T-cell (primary cell): ENCODE measurements at places on chromosomes 4 and X.

- DNase-seq = no peak
These were observed 855.0 kb upstream of the GRID2 start for GRCh38 chr4:91448668-91449330.

DNA sequence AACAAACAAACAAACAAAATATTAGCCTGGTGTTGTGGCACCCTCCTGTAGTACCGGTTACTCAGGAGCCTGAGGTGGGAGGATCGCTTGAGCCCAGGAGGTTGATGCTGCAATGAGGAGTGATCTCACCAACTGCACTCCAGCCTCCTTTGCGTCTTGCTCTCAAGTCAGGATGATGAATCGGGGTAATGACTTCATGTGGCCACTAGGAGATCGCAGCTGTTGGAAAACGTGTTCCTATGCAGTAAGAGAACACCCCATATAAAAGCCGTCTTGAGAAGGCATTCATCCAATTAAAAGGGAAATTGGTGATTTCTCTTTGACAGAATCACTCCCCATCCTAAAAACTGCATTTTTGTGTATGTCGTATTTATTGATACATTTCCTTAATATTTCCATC, 6.9 kb downstream of the CCNB3 start:
- DNase-seq = no peak

DNA sequence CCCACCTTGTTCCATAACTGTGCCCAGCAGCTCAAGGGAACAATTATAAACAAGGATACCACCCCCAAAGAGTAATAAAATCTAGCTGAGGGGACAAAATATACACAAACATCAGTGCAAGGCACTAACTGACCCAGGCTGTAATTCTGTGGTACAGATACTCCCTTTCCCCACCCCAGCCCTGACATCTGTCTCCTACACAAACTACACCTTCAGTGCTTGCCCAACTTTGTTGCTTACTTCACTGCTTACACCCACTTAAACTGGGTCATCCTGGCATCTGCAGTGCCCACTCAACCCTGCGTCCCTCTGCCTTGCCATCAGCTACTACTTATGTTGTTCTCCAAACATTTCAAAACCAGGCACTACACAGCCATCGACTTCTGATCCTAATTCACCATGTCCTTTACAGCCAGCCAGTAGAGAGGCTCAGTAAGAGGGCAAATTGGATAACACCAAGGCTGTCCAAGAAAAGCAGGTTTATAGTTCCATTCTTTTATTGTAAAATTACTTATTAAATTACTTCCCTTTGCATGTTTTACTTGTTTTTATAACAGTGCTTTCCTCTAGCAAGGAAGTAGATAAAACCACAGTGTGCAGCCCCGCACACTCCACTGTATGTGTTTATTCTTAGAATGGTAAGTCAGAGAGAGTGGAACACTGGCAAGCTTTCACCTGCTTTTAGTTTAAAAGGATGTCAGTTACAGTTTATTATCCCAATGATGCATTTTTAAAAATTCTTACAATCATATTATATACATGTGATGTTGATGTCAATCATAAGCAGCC, 149.6 kb downstream of the INPP4B start:
- no peak for DNase-seq

- no peak for DNase-seq
These were observed 139.1 kb downstream of the COL4A6 start for GRCh38 chrX:108299101-108299591.

GRCh38 chr4:187883049-187883448, 112.5 kb upstream of the ZFP42 start:
- no peak for DNase-seq

GRCh38 chr4:180532691-180533090, 1710.5 kb upstream of the TENM3 start:
- no peak for DNase-seq

DNA sequence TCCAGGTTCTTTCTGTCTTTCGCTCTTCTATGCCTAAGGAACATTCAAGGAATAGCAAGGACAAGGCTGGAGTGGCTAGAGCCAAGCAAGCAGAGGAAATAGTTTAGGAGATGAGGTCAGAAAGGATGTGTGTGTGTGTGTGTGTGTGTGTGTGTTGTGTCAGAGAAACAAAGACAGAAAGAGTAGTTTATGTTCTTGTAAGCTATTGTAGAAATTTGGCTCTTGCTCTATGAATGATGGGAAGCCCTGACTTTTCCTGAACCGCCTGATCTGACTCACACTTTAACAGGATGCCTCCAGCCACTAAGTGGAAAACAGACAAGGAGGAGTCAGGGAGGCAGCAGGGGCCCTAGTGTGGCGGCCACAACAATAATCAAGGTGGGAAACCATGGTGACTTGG, 39.7 kb downstream of the LGI2 start:
- no peak for DNase-seq

DNA sequence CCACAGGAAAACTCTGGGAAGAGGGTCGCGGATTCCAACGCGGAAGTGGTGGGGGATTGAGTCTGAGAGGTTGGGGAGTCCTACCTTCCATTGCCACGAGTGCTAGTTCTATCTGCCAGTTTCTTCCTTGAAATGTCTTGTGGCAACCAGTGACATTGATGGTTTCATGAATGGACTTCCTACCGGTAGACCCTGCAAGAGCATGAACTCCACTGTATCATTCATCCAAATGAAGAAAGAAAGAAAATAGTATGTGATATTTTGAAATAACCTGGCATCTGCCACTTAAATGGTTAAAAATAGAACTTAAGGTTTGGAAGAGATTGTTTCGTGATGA, 1.1 kb upstream of the SLC10A7 start:
- no peak for DNase-seq

GRCh38 chrX:24110069-24110468, 39.5 kb upstream of the ZFX start:
- DNase-seq = no peak

DNA sequence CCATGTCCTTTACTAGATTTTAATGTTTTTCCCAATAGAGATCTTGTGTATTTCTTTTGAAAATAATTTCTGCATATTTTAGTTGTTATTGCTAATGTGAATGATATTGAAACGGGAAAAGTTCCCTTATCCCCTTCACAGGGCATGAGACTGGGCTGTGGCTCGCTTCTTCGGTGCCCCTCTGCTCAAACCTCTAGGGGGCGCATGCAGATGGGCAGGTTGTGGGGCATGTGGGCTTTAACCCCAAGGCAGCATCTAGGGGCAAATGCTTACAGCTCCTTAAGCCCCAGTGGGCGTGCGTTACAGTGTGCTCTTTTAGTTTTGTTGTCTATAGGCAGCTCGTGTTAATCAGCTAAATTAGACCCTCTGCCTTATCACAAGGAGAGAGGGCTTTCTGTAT, 194.7 kb downstream of the OPHN1 start:
- no peak for DNase-seq

DNA sequence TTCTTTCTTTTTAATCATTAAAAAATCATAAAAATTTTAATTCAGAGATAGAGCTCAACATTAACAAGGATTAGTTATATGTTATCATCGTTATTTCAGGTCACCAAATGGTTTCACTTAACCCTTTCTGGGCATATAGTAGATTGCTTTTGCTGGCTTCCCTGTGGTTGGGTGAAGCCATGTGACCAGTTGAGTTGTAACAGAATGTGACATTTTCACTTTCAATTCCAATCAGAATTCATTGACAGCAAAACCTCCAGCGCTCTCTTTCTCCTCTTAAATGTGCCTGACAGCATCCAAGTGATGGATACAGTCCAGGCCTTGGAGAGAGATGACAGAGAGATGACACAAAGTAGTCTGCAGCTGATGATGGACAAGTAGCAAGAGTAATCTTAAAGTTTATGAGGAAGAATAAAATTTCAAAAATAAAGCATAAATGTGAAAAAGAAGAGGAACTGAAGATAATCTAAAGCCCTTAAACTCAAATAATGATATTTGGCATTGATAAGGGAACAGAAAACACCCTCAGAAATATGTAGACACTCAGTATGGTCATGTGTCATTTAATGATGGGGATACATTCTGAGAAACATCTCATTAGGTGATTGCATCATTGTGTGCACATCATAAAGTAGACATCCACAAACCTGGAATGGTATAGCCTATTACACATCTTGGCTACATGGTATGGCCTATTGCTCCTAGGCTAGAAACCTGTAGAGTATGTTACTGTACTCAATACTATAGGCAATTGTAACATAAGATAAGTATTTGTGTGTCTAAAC, 92.3 kb upstream of the QRFPR start:
- DNase-seq = no peak

DNA sequence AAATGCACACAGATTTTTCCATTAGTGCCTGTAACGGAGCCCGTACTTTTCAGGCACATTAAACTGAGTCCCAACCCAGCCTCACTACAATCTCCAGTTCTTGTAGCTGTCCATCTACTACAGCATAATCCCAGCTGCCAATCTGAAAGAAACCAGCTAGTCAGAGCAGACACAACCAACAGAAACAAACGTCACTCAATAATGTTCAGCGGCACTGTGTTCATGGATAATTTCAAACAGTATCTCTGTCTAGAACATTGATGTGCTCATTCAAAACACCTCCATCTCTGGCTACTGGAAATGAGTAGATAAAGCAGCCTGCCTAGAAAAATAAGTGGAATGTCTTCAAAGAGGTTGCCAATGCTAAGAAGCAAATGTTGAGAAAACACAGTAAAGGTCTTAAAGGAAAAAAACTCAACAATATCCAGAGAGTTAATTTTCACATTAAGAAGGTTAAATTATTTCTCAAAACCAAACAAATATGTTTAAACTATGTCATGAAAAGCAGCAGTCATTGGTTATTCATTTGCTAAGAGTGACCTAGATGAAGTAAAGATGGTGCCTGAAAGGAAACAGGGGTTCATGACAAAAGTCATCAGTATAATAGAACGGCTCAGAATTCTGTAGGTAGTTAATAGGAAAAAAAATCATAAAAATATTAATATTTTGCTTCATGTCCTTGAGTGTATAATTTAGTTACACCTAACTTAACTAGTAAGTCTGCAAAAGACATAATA, 245.1 kb upstream of the MAB21L2 start:
- DNase-seq = no peak

- DNase-seq = no peak
These were observed 782 bp downstream of the ARHGAP24 start for GRCh38 chr4:85475631-85476233.

GRCh38 chr4:113169368-113169767, 119.9 kb downstream of the ANK2 start:
- DNase-seq = no peak

GRCh38 chr4:5361968-5362367, 310.7 kb downstream of the STK32B start:
- no peak for DNase-seq

- no peak for DNase-seq
These were observed 27.5 kb downstream of the POU3F4 start for GRCh38 chrX:83535417-83536196.

- no peak for DNase-seq
These were observed 34.4 kb upstream of the SLC25A4 start for GRCh38 chr4:185108669-185109068.

DNA sequence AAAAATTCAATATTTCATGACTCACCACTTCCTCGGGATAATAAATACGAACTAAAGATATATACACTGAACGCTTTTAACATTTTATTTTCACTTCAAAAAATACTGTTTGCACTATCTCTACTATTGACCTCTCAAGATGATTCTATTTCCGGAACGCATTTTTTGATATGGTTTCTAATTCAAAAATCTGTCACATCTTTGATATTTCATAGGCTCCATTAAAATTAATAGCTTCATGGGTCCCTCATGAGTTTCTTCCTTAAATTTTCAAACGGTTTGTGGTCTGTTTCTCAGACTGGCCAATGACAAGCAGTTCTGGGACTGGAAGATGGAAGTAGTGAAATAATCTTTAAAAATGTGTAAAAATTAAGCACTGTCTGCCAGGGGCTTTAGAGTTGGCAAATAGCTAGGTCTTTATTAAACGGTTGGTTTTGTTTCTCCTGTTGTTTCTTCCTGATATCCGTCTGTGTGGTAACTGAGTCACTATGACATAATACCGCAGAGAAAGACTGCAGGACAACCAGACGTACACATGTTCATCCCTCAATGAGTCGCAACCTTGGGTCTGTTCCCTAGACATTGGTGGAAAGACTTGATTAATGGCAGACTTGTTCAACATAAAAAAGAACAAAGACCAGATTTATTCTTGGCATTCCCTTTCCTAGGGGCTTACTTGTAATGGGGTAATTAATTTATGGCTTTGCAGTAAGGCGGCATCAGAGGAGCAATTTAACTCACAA, 133.8 kb downstream of the PALLD start:
- no peak for DNase-seq

- no peak for DNase-seq
These were observed 145.4 kb upstream of the RXFP1 start for GRCh38 chr4:158376106-158376840.

- DNase-seq = no peak
These were observed 1.4 kb downstream of the PAQR3 start for GRCh38 chr4:78937837-78938236.

- DNase-seq = no peak
These were observed 43.1 kb downstream of the RAPGEF2 start for GRCh38 chr4:159145992-159146330.

- DNase-seq = no peak
These were observed 922.2 kb upstream of the POU3F4 start for GRCh38 chrX:82585868-82586267.

GRCh38 chr4:6548882-6549230, 26.1 kb upstream of the MAN2B2 start:
- DNase-seq = no peak

DNA sequence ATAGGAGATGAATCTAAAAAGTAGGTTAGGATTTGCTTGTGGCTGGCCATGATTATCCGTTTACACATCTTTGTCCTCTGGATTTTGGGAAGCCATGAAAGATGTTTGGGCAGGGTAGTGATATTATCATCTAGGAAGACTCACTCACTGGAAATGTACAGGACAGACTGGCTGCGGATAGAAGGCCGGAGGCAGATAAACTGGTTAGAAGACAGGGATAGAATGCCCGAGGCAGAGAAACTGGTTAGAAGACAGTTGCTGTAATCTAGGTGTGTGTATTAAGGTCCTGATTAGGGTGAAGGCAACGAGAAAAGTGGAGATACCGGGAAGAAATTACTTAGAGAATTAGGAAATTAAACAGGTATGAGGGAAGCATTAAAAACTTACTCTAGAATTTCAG, 68.8 kb downstream of the SPRY1 start:
- no peak for DNase-seq

DNA sequence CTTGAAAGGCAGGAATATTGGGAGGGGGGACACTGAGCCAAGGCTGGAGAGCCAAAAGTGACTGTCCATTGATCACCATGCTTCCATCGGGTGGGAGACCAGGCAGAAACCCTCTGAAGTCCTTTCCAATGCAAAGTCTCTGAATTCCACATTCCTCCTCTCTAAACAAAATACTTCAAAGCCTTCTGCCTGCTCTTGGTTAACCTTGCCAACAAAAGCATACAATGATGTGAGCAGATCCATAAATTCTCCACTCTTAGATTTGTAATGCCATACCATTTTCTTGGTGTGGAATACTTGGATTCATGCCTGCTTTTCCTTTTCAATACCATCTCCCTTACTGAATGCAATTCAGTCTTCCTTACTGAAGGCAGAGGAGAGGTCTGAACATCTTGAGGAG, 74.1 kb upstream of the FAM9B start:
- DNase-seq = no peak
